IMR-90 (cell line): ENCODE measurements at places on chromosomes 2 and 18. TPM values are rescaled to one million over a fixed set of nuclear protein-coding genes. Genes with fewer than 3 reads are reported as not detected.

DNA sequence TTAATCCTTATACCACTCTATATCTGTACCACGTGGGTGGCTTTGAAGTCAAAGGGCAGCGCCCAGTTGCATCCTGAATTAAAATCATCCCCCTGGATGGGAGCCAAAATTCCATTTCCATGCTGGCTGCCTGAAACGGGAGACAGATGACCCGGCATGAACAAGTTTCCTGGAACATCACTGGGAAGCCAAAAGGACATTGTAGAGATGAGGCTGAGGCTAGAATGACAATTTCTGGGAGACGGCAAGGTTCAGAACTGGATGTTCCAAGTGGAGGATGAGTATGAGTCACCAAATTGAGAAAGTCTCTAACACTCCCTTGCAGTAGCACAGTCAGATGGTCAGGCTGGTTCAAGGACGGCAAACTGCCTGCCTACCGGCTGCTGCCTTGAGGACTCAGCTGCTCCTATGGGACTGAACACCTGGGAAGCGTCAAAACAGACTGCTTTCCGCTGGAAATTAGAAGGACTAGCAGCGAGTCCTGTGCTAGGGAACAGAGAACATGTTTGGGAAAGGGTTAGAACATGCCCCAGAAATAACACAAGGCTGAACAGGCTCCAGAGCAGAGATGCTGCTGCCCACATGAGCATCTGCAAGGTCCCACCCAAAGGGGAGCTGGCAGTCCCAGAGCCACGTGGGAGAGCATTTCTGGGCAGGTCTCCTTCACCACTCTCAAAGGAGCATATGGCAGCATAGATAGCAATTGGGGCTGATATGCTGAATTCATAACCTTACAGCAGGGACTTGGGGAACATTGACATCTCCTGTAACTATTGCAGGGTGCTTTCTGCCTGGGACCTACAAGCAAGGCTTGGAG is 32.0 kb downstream of the YPEL5 start:
- H3K27me3 ChIP-seq = peaks cover 7% of the 10 kb centered on the region
- no peak overlapping the region for H3K27ac ChIP-seq
- peak; percentile 50 for DNase-seq
- no peak overlapping the region for H3K4me3 ChIP-seq
- H3K36me3 ChIP-seq = no peaks in the 10 kb centered on the region

- H3K4me1 ChIP-seq = peaks cover 5% of the 10 kb centered on the region
- peak; percentile 67 for DNase-seq
Observed at GRCh38 chr2:72694715-72695496, 130.9 kb downstream of the EXOC6B start.

DNA sequence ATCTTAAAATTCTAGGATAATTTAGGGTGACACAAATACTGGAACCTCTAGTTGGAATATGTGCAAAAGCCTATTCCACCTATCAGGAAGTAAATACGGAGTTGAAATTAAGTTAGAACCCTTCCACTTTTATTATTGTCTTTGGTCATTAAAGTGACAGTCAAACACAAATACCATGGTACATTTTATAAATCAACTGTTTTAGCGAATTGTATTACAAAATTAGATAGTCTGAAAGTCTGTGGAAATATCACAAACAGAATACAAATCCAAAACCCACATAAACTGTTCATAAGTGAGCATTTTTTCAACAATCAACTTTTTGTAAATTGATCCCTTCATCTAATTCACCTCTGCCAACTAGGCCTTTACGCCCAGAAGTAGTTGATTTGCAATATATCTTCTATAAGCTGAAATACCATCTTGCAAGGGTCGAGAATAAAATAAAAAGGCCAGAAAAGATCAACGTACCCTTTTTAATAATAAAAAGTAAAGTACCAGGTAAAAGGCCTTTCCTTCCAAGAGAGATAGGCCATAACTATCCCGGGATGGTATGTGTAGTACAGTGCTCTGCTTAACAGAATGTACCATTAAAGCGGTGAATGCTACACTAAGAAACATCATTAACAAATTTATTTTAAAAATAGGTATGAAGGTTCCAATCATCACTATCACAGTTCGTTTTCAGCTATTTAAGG is 1.3 kb downstream of the USP34 start:
- peak; percentile 21 for DNase-seq
- H3K4me3 ChIP-seq = peak overlapping the region; percentile 77
- H3K27ac ChIP-seq = peak overlapping the region; percentile 96
- no peaks in the 10 kb centered on the region for H3K27me3 ChIP-seq

GRCh38 chr2:185014076-185014475 is 415.7 kb downstream of the ZNF804A start:
- no peak for DNase-seq
- no peaks in the 10 kb centered on the region for H3K27me3 ChIP-seq
- no peaks in the 10 kb centered on the region for H3K4me1 ChIP-seq
- H3K4me3 ChIP-seq = no peak overlapping the region

DNA sequence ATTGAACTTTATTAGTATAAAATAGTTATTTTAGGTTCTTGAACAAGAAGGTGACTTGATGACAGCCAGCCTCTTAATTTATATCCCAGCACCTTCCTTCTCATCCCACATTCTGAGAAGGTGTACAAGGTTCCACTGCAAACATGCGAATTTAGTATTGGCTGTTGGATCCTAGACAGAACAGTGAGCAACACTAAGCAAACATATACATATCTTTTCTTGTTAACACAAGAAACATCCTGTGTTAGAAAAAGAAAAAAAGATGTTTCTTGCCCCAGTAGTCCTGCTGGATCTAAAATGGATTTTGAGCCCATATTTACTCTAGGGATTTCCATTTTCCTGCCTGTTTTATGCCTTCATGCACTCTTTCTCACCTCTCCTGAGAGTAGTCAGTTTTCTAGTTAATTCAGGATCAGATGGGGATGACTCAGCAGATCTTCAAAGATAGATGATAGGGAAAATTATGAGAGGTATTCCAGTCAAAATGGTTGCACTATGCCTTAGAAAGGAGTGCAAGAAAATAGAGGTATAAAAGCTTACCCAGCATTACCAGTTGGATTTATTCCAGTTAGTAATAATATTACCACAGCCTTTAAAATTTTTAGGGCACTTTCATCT is 336.5 kb downstream of the MEIS1 start:
- H3K36me3 ChIP-seq = no peaks in the 10 kb centered on the region
- no peaks in the 10 kb centered on the region for H3K27me3 ChIP-seq
- H3K4me1 ChIP-seq = no peaks in the 10 kb centered on the region

Gene B3GNT7
- polyA plus RNA-seq = 0.03 and 0.07 TPM in 2 replicates

- no peak overlapping the region for H3K4me3 ChIP-seq
- H3K27ac ChIP-seq = no peak overlapping the region
- H3K36me3 ChIP-seq = no peaks in the 10 kb centered on the region
- peak; percentile 3 for DNase-seq
- peaks cover 21% of the 10 kb centered on the region for H3K27me3 ChIP-seq
Observed at GRCh38 chr18:63186520-63187222, 132.9 kb downstream of the BCL2 start.

DNA sequence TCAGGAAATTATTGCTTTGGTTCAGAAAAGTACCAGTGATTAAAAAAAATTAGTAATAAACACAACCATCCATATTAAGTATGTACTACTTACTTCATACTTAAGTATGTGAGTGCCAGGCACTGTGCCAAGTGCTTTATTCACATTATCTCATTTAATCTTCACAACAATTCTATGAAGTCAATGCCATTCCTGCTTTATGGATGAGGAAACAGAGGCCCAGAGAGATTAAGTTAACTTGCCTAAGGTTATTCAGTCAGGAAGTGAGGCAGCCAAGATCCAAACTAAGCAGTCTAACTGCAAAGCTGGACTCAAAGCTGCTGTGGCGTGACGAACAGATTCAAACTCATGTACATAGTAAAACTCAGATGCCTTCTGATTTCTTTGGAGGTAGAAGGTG is 22.3 kb downstream of the DTNB start:
- H3K27ac ChIP-seq = no peak overlapping the region
- peak; percentile 56 for DNase-seq
- no peaks in the 10 kb centered on the region for H3K27me3 ChIP-seq
- no peaks in the 10 kb centered on the region; the same call in 1 of the 2 replicates for H3K4me1 ChIP-seq
- no peaks in the 10 kb centered on the region for H3K36me3 ChIP-seq

- H3K27ac ChIP-seq = no peak overlapping the region
Observed at GRCh38 chr2:22283436-22283835, 1101.5 kb upstream of the KLHL29 start.

DNA sequence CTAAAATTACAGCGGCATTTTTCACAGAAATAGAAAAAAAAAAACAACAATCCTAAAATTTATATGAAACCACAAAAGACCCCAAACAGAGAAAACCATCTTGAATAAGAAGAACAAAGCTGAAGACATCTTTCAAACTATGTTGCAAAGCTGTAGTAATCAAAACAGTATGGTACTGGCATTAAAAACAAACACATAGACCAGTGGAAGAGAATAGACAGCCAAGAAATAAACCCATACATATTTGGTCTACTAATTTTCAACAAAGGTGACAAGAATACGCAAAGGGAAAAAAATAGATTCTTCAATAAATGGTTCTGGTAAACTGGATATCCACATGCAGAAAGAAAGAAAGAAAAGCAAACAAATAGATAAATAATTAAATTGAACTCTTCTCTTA is 9.0 kb upstream of the CCDC150 start:
- H3K36me3 ChIP-seq = no peaks in the 10 kb centered on the region
- H3K27ac ChIP-seq = no peak overlapping the region
- no peak overlapping the region for H3K4me3 ChIP-seq
- H3K27me3 ChIP-seq = peaks cover 2% of the 10 kb centered on the region; the same call in 1 of the 2 replicates
- no peaks in the 10 kb centered on the region for H3K4me1 ChIP-seq
- DNase-seq = no peak
